ENCODE measurements at places on chromosomes 4 and X.

DNA sequence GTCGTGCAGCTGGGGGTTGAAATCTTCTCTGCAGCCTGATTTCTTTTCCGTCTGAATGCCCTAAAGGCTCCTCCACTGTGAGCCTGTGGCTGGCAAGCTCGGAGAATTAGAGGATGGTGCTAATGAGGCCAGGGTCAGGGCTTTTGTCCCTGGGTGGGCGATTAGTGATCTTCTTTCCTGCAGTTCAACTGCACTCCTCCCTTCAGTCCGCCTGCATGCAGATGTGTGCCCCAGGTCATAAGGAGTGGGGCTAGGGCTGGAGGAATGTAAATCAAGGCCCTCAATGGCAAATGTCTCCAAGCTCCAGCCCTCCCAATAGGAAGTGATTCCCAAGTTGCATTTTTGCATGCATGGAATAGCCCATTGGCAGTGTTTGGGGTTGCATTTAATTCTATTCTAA, 405.0 kb downstream of the AFF2 start:
- DNase-seq: no peak

- no peak for DNase-seq
Measured at GRCh38 chr4:10063544-10064300, 42.4 kb upstream of the SLC2A9 start.

DNA sequence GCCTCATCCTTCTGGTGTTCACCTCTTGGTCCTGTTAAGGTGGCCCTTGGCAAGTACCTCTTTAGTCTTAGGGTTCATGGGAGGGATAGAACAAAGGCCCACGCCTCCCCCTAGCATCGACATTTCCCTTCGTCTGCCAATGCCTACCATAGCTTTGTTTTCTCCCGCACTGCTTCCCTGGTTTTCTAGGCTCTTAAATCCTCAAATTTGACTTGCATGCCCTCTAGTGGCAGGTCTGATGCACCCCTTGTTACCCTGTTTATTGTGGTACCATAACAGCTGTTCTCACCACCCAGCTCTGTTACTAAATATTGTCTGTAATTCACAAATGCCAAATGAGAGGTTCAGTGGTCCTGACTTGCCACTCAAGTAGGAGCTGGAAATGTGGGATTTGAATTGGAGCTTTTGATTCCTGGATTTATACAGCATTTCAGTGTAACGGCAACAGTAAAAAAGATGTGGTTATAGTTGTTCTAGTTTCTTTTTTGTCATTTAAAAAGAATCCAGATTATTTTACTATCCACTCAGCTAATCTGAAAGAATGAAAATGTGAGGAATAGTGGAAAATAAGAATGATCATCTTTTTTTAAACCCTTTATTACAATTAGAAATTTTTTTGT, 100.1 kb downstream of the REPS2 start:
- peak; percentile 35 for DNase-seq

DNA sequence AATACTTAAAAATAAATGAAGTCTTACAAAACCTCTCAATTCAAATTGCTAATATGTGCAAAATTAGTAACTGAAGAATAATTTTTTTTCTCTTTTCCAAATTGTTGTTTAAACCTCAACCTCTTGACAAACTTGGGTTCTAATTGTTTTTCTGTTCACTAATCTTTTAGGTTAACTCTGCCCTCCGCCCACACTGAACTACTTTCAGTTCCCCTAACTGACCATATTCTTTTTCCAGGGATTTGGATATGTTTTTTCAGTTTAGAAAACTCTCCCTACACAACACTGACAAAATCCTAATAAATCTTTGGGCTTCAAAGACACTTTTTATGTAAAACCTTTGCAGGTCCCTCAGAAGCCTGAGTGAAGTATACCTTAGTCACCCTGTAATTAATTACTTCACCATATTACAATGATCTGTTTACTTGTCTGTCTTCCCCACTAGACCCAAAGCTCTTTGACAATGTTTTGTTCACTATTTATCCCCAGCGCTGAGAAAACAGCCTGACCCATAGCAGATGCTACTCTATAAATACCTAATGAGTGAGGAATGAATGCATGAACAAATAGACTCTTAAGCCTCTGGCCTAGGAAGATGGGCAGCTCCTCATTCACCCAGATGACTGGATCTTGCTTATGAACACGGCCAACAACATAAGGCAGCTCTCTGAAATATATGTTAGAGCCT, 134.9 kb downstream of the MAML3 start:
- DNase-seq: no peak

DNA sequence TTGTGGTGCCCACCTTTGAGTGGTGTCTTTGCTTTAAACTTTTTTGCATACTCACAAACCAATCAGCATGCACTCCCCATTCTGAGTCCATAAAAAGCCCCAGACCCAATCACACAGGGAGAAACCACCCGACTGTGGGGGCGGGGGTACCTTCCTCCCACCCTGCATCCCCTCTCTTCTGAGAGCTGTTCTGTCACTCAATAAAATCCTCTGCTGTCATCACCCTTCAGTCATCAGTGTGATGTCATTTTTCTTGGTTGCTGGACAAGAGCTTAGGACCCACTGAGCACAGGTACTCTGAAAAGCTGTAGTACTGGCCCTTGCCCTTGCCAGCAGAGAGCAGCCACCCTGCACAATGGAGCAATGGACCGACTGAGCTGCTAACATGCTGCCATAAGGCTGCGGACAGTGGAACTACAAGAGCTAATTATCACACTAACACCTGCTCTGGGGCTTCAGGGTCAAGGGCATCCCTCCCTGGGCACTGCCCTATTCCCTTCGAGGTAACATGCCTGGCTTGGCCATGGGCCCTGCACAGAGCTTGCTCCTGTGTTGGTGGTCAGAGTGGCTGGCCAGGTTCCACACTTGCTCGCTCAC, 62.9 kb upstream of the PGRMC2 start:
- DNase-seq: no peak

- DNase-seq: no peak
Measured at GRCh38 chrX:74490247-74490646, 69.0 kb downstream of the SLC16A2 start.

GRCh38 chrX:72115380-72115779, 16.3 kb downstream of the RTL5 start:
- DNase-seq: no peak

- no peak for DNase-seq
Measured at GRCh38 chrX:43835559-43835958, 46.7 kb downstream of the MAOB start.

DNA sequence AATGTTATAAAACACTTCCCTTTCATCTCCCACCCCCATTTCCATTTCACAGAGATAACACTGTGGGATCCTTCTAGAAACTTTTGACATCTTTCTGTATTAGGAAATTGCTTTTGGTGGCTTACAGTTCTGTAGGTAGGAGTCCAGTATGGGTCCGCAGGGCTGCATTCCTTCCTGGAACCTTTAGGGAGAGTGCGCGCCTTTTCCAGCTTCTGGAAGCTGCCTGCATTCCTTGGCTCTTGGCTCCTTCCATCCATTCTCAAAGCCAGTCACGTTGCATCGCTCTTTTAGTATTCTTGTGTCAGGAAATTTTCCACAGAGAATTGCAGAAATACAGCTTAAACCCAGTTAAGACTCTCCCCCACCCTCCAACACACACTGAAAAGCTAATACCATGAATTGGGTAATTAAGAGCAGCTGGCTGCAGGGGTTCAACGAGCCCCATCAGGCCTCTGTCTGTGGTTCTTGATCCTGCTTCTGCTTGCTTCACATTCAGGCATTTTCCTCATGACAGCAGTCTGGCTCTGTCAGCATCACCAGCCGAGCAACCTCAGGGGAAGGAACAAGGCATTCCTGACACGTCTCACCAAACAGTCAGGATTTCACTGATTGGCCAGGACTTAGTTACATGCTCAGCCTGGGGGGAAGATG, 48.8 kb downstream of the SEPTIN11 start:
- no peak for DNase-seq

GRCh38 chr4:76061982-76062381, 12.5 kb upstream of the ART3 start:
- no peak for DNase-seq

GRCh38 chrX:112901869-112902725, 61.5 kb upstream of the AMOT start:
- no peak for DNase-seq
